CD4-positive, alpha-beta T cell treated with Interleukin-21 for 1 hour (primary cell): ENCODE measurements at places on chromosomes 4 and X.

DNA sequence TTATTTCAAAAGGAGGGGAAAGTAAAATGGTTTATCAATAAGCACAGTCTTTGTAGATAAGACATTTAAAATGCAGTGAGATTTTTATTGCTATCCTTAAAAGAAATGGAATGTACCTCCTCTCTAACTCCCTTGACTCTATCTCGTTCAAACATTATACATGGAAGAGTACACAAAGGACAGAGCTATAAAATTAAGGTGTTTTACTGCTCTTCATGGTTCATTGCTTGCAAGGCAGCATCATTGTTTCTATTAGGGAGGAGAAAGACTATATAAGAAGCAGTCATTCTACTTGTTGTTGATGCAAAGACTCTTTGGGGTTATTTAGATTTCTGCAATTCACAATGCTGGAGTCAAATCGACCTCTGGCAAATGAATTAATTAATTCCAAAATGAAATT is 380.2 kb upstream of the NDST3 start:
- no peak for DNase-seq

GRCh38 chrX:2401590-2402360 is 99.0 kb downstream of the DHRSX start:
- no peak for DNase-seq

DNA sequence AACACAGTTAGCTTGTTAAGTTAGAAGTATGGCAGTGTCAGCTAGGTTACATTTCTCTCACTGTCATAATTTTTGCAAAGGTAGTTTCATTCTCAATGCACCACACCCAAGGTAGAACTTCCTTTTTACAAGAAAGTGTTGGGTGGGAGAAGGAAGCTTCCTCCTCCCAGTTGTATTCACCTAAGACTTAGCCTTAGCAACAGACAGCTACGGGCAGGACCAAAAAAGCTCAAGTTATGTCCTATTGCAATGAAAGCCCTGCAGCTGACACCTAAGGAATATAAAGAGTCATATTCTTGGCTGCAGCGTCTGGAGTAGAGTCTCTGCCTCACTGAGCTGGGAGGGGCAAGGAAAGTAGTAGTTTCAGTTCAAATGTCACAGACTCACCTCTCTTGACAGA is 25.1 kb upstream of the PRDM8 start:
- peak; percentile 41 for DNase-seq

- no peak for DNase-seq
Observed at GRCh38 chr4:173524218-173525117, 5.6 kb downstream of the HAND2 start.

DNA sequence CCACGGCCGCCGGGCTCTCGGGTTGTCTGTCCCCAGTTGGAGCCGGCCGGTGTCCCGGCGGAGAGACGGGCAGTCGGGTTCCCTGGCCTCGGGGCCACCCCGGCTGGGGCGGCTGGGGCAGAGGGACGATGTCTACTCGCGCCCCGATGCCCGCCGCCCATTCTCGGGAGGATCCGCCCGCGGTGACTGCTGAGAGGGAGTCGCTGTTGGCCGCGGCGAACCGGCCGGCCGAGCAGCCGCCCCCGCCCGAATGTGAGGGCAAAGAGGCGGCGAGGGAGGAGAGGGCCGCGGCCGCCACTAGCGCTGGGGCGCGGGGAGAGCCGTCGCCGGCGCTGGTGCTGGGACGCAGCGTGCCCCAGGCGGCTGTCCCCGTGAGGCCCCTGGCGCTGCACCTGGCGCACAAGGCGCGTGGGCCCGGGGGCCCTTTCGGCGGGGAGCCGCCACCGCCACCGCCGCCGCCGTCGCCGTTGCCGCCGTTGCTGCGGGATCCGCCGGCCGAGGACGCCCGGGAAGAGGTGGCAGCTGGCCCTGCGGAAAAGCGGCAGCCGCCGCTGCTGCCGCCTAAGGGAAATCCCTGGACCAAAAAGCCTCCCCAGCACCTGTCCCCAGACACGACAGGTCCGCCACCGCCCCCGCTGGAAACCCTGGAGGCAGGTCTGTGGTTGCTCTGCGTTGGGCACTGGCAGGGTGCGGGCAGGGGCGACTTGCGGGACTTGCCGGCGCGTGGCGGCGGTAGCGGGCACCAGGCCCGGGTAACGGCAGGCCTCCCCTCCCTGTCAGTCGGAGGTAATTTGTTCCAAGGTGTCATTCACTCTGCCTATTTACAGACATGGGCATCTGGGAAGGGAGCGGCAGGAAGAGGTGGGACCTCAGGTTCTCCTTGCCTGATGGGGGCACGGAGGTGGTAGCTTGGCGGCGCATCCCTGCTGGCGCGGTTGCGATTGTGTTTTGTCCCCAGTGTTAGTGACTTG is 739 bp downstream of the LARP1B start:
- peak; percentile 69 for DNase-seq

- no peak for DNase-seq
Observed at GRCh38 chrX:129361576-129361975, 161.7 kb downstream of the SMARCA1 start.

DNA sequence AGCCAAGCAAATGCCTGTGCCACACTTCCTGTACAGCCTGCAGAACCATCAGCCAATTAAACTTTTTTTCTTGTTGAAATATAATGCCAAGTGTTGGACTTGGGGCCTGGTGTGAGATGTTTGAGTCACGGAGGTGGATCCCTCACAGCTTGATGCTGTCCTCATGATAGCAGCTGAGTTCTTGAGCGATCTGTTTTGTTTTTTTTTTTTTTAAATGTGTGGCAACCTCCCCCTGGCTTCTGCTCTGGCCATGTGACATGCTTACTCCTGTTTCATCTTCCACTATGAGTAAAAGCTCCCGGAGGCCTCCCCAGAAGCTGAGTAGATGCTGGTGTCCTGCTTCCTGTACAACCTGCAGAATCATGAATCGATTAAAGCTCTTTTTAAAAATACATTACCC is 973.3 kb upstream of the FTHL17 start:
- no peak for DNase-seq

GRCh38 chrX:88170553-88170952 is 576.5 kb upstream of the CPXCR1 start:
- no peak for DNase-seq

DNA sequence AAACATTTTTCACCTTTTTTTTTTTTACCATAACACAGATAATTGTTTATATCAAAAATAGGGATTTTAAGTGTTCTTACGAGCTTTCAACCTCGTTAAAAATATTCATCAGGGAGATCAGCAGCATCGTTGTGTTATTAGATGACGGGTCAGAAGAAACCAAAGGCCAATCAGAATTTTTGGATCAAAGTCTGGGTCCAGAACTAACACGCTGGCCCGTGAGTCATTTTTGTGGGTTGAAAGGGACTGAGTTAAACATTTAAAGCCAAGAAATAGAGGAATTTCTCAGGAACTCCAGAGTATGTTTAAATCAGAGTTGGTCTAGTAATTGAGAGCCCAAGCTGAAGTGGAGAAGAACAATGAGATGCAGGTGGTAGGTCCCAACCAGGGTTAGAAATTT is 170.8 kb downstream of the TLL1 start:
- no peak for DNase-seq

DNA sequence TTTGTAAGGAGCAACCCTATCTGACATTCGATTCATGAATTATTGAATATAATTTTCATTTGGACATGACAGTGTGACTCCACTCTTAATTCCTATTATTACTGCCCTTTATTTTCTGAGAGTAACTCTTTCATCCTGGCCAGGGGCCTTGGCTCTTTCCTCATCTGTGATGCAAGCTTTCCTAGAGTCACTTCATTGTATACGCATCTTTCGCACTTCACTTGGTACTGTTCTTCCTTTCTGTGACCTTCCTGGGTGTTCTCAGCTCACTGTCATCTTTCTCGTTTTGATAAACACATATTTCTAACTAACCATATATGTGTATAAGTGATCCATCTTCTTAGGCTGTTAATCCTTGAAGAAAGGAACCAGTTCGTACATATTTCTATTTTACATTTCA is 160.3 kb downstream of the PDGFC start:
- no peak for DNase-seq

DNA sequence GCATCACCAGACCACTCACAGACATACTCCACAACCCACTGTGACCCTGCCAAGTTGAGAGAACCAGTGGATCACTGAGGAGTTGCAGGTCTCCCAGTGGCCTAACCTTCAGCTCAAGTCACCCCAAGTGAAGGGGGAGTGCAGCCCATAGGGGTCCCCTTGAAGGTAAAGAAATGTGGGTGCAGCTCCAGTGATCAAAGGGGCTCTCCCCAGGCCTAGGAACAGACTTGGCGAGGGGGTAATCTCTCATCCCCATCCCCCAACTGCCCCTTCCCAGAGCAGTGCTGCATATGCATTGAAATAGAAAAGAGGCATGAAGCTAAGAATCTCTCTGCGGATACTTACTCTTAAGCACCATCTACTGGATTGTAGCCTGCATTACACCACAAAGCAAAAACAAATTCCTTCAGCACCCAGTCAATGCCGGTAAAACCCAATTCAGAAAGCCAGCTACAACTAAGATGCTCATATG is 27.0 kb downstream of the MAGEE1 start:
- DNase-seq, result peak; percentile 42

DNA sequence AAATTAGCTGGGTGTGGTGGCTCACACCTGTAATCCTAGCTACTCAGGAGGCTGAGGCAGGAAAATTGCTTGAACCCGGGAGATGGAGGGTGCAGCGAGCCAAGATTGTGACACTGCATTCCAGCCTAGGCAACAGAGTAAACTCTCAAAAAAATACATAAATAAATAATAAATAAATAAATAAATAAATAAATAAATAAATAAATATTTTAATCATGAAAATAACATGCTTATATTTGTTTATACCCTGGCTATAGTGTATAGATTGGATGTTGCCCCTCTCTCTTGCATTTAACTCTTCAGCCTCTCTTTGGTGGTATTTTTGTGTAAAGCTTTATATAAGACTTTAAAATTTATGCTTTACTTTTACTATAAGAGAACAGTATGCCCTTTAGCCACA is 51.8 kb downstream of the KCNIP4 start:
- DNase-seq, result no peak

DNA sequence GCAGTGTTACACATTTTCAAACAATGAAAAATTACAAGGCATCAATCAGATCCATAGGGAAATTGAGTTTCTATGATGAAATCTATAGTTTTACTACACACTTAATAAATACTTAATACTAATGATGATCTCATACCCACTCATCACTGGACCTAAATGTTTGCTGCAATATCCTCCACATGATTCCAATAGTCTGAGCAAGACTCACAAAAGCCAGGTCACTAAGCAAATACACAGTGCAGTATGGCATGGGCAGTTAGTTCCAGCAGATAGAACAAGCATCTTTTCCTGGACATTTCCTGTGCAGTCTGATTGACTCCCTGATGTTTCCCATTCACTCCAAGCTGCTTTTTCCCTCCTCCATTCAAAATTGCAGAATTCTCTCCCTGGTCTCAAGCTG is 109.0 kb upstream of the ATOH1 start:
- no peak for DNase-seq

GRCh38 chr4:147780137-147780777 is 48.4 kb downstream of the ARHGAP10 start:
- DNase-seq, result no peak

DNA sequence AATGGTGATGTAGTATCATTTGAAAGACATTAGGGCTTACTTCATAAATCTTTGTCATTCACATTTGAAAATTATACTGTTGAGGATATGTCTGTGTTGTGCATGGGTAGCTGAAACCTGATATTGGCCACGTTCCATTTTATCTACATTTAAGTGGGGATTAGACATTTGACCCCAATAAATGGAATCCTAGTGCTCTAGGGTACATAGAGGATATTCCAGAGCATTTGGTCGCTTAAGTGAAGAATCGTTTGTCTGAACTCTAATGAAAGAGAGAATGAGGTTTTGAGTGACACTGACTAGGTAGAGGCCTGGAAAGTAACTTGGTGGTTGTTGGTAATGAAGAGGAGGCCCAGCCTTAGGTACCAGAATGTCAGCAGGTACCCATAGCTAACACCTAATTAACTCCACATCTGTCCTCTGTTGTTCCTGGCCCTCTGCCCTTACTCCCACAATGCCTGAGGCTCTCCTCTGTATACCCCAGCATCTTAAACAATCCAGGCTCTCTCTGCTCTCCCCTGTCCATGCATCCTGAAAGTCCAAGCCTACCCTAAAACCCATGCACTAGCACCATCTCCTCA is 299.5 kb upstream of the KLF3 start:
- no peak for DNase-seq

GRCh38 chr4:86122404-86122803 is 237.4 kb downstream of the MAPK10 start:
- DNase-seq, result no peak

DNA sequence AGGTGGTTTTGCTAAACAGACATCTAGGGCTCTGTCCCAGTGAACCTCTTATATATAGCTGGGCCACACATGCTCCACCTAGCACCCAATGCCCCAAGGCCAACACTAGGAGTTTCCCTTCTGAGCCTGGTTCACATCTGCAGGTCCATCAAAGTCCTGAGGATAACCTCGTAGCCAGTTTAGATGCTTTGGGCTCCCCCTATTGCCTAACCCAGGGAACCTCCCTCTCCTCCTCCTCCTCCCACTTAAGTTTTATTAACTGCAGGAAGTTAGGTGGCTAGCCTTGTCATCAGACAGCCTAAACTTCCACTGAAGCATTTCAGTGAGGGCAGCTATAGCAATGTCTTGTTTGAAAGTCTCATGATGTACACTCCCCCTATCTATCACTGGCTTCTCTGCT is 88.0 kb downstream of the GUCY2F start:
- no peak for DNase-seq

DNA sequence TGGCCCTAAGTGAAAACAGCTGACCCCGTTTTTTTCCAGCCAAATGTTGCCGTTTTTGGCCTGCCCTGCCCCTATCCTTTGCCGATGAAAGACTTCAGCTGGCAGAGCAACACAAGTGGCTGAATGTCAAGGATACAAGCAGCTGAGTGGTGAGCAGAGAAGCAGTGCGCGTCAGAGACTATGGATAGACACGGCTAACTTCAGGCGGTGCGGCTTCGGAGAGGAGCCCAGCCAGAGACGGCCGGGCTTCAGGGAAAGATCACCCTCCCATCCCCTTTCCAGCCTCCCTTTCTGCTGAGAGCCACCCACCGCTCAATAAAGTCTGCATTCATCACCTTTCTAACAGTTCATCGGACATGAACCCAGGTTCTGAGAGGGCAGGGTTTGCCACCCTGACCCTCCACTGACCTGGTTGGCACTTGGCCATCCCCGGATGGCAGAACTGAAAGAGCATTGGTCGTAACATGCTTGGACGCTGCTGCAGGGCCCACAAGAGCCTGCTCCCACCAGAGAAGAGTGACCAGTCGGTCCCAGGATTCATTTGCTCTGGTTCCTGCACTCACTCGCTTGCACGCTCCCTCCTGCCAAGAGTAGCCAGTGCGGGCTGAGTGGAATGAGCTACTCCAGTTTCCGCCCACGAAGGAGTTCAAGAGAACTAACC is 125.8 kb downstream of the PPEF1 start:
- DNase-seq, result no peak

- no peak for DNase-seq
Observed at GRCh38 chr4:175407926-175408325, 404.1 kb downstream of the GPM6A start.

- no peak for DNase-seq
Observed at GRCh38 chr4:16636912-16637630, 261.4 kb downstream of the LDB2 start.
